Sigmoid colon (tissue), 7 donors: ENCODE measurements at places on chromosomes 12 and 14. TPM values are rescaled to one million over a fixed set of nuclear protein-coding genes. Genes with fewer than 3 reads are reported as not detected.

- H3K27ac ChIP-seq = no peak overlapping the region
- no peak for DNase-seq
- no peaks in the 10 kb centered on the region for H3K4me1 ChIP-seq
Observed at GRCh38 chr14:101743701-101744100, 17.8 kb upstream of the PPP2R5C start.

Gene TMEM30B
- 1.4 TPM for total RNA-seq

Gene IFNG-AS1
- not detected for total RNA-seq

Gene CELA1
- not detected for total RNA-seq

Gene GALNT8
- total RNA-seq = 1.3 TPM

Gene MYO1A
- total RNA-seq = 7.2 TPM

DNA sequence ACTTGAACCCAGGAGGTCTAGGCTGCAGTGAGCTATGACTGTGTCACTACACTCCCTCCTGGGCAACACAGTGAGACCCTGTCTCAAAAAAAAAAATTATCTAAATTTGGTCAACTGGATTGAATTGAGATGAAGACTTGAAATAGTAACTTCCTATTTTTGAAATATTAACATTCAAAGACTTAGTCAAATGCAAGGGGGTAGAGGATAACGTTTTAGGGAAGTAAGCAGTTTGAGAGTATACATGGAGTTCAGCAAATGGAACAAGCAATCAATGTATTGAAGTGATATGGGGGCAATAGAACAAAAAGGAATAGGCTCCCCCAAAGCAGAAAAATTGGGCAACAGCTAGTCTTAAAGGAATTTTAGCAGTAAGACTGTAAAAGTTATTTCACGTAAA lies 4.6 kb upstream of the MFAP5 start:
- peaks cover 25% of the 10 kb centered on the region for H3K4me1 ChIP-seq
- H3K27me3 ChIP-seq = no peaks in the 10 kb centered on the region
- H3K4me3 ChIP-seq = no peak overlapping the region
- DNase-seq = no peak
- H3K27ac ChIP-seq = no peak overlapping the region

DNA sequence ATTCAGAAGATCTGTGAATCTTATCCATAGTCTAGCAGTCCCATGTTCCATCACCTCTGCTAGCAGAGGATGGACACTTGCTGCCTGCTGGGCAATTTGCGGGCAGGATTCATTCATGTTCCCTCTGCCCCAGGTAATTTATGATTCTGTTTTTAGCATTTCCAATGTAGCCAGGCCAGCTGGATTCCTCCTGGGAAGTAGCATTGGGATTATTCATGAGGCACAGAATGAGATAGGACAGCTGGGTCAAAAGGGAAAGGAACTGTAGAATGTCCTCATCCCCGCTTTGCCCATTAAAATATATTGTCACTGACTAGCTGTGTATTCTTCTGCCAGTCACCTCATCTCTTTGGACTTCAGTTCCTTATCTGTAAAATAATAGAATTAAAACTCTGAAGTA lies 68.7 kb downstream of the SLC35F4 start:
- DNase-seq = no peak
- H3K36me3 ChIP-seq = no peaks in the 10 kb centered on the region
- H3K27me3 ChIP-seq = no peaks in the 10 kb centered on the region
- no peak overlapping the region for H3K27ac ChIP-seq
- H3K4me1 ChIP-seq = no peaks in the 10 kb centered on the region
- no peak overlapping the region for H3K4me3 ChIP-seq

Gene GTF2A1
- total RNA-seq = 14.7 TPM

- H3K27me3 ChIP-seq = no peaks in the 10 kb centered on the region
- H3K4me3 ChIP-seq = no peak overlapping the region
- peaks cover 17% of the 10 kb centered on the region for H3K4me1 ChIP-seq
- no peak for DNase-seq
Observed at GRCh38 chr14:96578619-96579018, 76.4 kb downstream of the PAPOLA start.

- no peak for DNase-seq
- H3K4me1 ChIP-seq = no peaks in the 10 kb centered on the region
- H3K4me3 ChIP-seq = no peak overlapping the region
- no peaks in the 10 kb centered on the region for H3K27me3 ChIP-seq
Observed at GRCh38 chr12:59827767-59828166, 231.9 kb downstream of the SLC16A7 start.

GRCh38 chr14:74042296-74042695 lies 23.1 kb downstream of the BBOF1 start:
- DNase-seq = no peak
- H3K4me3 ChIP-seq = no peak overlapping the region
- no peak overlapping the region for H3K27ac ChIP-seq
- no peaks in the 10 kb centered on the region for H3K36me3 ChIP-seq
- H3K27me3 ChIP-seq = no peaks in the 10 kb centered on the region

- H3K27me3 ChIP-seq = no peaks in the 10 kb centered on the region
- no peak for DNase-seq
- H3K4me3 ChIP-seq = no peak overlapping the region
- no peaks in the 10 kb centered on the region for H3K4me1 ChIP-seq
- no peaks in the 10 kb centered on the region for H3K36me3 ChIP-seq
Observed at GRCh38 chr12:13365748-13366366, 169.3 kb downstream of the EMP1 start.

DNA sequence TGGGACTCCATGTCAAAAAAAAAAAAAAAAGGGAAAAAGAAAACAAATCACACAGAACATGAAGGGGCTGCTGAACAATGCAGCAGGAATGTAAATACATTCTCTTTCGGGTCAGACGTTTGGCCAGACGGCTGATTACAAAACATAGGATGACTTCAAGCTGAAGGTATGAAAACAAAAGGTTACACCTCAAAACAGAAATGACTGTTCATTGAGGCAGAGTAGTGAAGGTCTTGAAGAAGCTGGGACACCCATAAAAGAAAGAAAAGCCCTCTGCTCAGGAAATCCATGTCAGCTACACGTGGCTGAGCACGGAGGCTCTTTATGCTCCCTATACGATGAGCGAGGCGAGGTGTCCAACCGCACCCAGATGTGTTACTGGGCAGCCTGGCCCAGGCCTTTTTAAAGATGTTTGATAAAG lies 37.7 kb downstream of the FGD4 start:
- H3K27ac ChIP-seq = no peak overlapping the region
- no peaks in the 10 kb centered on the region for H3K36me3 ChIP-seq
- no peak for DNase-seq
- no peak overlapping the region for H3K4me3 ChIP-seq
- H3K27me3 ChIP-seq = no peaks in the 10 kb centered on the region
- no peaks in the 10 kb centered on the region for H3K4me1 ChIP-seq

Gene WNT5B
- 32.4 TPM for total RNA-seq

DNA sequence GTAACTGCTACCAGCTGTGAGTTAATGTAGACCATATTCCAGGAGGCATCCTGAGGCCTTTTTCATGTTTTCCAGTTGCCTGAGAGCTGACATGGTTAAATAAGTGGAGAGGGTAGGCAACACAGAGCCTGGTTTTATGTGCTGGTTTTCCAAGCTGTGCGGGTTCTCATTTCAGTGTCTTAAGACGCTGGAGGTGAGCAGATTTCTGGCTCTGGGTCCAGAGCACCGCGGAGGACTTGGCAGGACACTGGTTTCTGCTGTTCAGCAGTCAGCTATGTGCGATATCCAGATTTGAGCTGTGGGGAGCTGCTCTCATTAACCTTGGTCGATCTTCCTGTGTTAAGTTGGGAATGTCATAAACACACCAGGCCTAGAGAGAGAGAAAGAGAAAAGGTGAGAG lies 680.8 kb downstream of the BCL11B start:
- DNase-seq = no peak
- no peaks in the 10 kb centered on the region for H3K4me1 ChIP-seq
- no peaks in the 10 kb centered on the region for H3K36me3 ChIP-seq
- no peaks in the 10 kb centered on the region for H3K27me3 ChIP-seq
- H3K4me3 ChIP-seq = no peak overlapping the region

Gene VPS33A
- 17.7 TPM for total RNA-seq

DNA sequence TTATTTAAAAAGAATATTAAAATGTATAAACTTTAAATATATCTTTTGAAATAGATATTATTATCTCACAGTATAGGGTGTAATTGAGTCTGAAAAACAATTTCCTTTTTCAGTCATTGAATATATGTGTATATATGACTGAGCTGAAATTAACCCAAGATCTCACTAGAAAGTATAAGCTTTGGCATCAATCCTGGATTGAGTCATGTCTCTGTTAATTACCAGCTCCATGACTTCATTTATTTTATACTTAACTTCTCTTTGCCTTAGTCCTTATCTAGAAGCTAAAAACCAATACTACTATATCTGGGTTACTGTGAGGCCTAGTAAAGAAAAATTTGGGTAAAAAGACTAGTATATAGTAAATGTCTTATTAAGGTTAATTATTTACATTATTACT lies 1020.3 kb downstream of the LRFN5 start:
- DNase-seq = no peak
- no peak overlapping the region for H3K4me3 ChIP-seq
- no peaks in the 10 kb centered on the region for H3K4me1 ChIP-seq
- no peak overlapping the region for H3K27ac ChIP-seq
- no peaks in the 10 kb centered on the region for H3K27me3 ChIP-seq

Gene RAB3IP
- total RNA-seq = 8.0 TPM

DNA sequence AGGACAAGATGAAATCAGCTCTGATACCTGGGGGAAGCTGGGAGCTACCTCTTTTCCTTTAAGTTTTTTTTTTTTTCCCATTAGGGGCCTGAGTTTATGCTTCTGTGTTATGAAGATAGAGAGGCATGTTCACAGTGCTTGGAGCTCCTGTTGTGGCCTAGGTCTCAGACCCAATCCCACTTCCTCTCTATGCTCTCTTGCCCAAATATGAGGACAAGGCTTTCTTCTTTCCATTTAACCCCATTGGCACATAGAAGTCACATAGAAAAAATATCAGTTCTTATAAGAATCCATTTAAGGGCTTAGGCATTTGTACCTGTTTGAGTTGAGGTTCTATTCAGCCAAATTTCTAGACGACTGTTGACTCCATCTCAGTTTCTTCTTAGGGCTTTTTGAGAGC lies 12.6 kb downstream of the MRPS35 start:
- no peaks in the 10 kb centered on the region for H3K27me3 ChIP-seq
- no peak overlapping the region for H3K4me3 ChIP-seq
- no peak for DNase-seq
- H3K27ac ChIP-seq = no peak overlapping the region
- H3K36me3 ChIP-seq = peaks cover 16% of the 10 kb centered on the region
- no peaks in the 10 kb centered on the region for H3K4me1 ChIP-seq

Gene LRFN5
- 11.9 TPM for total RNA-seq

GRCh38 chr12:11724888-11725311 lies 75.4 kb downstream of the ETV6 start:
- H3K36me3 ChIP-seq = no peaks in the 10 kb centered on the region
- no peak for DNase-seq
- no peaks in the 10 kb centered on the region for H3K27me3 ChIP-seq
- H3K4me3 ChIP-seq = no peak overlapping the region
- H3K4me1 ChIP-seq = peaks cover 53% of the 10 kb centered on the region

Gene ZC2HC1C
- 4.3 TPM for total RNA-seq

DNA sequence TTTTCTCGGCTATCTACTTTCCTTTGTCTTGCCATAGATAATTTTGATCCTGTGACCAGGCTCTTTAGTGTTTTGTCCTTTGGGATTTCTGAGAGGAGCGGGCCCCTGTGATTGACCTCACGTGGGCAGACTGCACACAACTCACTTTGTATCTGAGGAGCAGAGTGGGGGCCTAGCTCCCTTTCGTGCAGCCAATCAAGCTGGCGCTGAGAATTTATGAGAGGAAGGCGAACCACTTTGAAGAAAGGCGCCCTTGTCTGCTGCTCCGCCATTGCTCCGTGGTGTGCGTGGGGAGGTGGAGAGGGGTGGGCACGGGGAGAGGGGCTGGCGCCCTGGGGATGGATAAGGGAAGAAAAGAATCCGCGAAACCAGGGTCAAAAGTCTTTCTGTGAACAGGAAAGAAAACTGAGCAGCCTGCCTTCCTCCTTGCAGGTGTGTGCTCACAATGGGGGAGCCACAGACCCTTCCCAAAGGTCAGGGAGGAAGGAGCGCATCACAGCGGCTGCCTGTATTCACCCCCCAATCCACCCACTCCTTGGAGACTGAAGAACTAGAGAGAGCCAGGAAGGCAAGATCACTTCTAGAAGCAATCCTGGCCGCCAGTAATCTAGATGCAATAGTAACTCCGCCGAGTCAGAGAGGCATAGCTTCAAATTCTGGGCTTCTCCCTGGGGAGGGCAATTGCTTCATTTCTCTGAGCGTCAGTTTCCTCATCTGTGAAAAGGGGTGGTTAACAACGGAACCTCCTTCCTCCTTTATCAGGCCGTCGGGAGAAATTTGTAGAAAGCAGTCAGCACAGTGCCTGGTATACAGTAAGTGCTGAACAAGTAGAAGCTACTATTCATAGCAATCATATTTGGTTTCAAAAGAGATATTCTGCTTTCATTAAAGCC lies 24.9 kb upstream of the MED13L start:
- no peak for DNase-seq
- H3K27ac ChIP-seq = no peak overlapping the region
- H3K4me1 ChIP-seq = peaks cover 15% of the 10 kb centered on the region
- no peaks in the 10 kb centered on the region for H3K36me3 ChIP-seq
- H3K27me3 ChIP-seq = no peaks in the 10 kb centered on the region
- H3K4me3 ChIP-seq = no peak overlapping the region

Gene KLRC4
- total RNA-seq = not detected

Gene NRL
- 0.71 TPM for total RNA-seq

Gene NKX2-1
- not detected for total RNA-seq

DNA sequence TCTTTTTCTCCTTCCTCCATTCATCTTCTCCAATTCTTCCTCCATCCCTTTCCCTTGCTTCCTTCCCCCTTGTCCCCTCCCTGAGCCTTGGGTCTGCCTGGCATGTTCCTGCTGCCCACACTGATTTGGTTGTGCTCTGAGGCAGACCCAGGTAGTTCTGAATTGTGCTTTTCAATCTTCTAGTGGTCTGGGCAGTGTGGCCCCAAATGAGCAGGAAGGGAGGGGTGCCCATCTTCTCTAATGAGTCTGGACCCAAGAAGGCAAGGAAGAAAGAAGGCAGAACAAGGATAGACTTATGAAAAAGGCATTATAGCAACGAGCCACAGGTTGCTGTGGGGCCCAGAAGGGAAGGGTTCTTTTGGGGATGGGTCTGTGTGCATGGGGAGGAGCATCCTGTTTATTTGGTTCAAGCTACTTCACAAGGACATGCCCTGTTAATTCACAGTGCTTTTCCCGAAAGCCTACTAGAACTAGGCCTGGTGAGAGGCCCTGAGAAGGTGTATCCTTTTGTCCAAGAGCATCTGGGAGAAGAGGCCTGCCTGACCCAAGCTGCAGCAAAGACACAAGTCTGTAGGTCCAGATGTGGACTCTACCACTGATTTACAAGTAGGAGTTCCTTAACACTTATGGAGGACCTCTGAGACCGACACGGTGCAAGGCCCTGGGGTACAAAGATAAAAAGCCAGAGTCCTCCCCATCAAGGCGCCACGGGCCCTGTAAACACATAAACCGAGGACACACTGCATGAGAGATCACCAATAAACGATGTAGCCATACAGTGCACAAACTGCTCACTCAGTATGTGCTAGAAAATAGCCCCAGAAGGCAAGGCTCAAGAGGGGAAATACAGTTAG lies 1.1 kb upstream of the SUSD6 start:
- peaks cover 38% of the 10 kb centered on the region for H3K4me1 ChIP-seq
- peak overlapping the region; percentile 99 for H3K27ac ChIP-seq
- H3K4me3 ChIP-seq = peak overlapping the region; percentile 85
- no peak for DNase-seq

Gene YAF2
- 37.4 TPM for total RNA-seq

GRCh38 chr14:100416921-100417860 lies 94.1 kb downstream of the SLC25A47 start:
- DNase-seq = peak; percentile 54
- H3K27me3 ChIP-seq = no peaks in the 10 kb centered on the region
- no peak overlapping the region for H3K4me3 ChIP-seq
- no peak overlapping the region for H3K27ac ChIP-seq
- no peaks in the 10 kb centered on the region for H3K36me3 ChIP-seq
